Uterus (tissue), 4 donors: ENCODE measurements at places on chromosomes 13 and 19. TPM values are rescaled to one million over a fixed set of nuclear protein-coding genes. Genes with fewer than 3 reads are reported as not detected.

- DNase-seq, result no peak
- H3K36me3 ChIP-seq, result no peaks in the 10 kb centered on the region
- no peak overlapping the region for H3K4me3 ChIP-seq
- no peaks in the 10 kb centered on the region for H3K4me1 ChIP-seq
- H3K27me3 ChIP-seq, result no peaks in the 10 kb centered on the region
- H3K27ac ChIP-seq, result no peak overlapping the region
These were observed 34.9 kb upstream of the KPNA3 start for GRCh38 chr13:49827336-49827735.

DNA sequence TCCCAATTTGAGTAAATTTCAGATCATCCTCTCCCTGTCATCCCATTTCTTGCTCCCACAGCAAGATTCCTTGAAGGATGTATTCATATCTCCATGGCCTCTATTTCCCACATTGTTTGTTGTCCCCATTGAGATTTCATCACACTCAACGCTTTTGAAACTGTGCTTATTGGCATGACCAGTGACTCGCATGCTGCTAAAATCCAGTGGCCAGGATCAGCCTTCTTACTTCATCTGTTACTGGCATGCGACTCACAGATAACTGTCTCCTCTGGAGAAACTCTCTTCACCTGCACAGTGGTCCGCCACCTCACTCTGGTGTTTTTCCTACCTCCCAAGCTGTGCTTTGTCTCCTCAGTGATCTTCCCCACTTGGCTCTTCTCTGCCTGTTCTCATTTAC, 95.8 kb downstream of the WASF3 start:
- no peak overlapping the region for H3K27ac ChIP-seq
- no peak overlapping the region for H3K4me3 ChIP-seq
- DNase-seq, result no peak
- H3K27me3 ChIP-seq, result no peaks in the 10 kb centered on the region

GRCh38 chr19:55661826-55662225, 7.0 kb downstream of the U2AF2 start:
- H3K36me3 ChIP-seq, result no peaks in the 10 kb centered on the region
- no peak for DNase-seq
- no peaks in the 10 kb centered on the region for H3K27me3 ChIP-seq
- no peak overlapping the region for H3K27ac ChIP-seq
- H3K4me3 ChIP-seq, result no peak overlapping the region

GRCh38 chr13:28423010-28423409, 71.9 kb downstream of the FLT1 start:
- H3K4me1 ChIP-seq, result no peaks in the 10 kb centered on the region
- no peak overlapping the region for H3K4me3 ChIP-seq
- no peak overlapping the region for H3K27ac ChIP-seq
- no peak for DNase-seq
- no peaks in the 10 kb centered on the region for H3K27me3 ChIP-seq

Gene SLC5A5
- total RNA-seq, result not detected

Gene MYH14
- 1.5 TPM for total RNA-seq
